ENCODE measurements at places on chromosomes 1 and 21. TPM values are rescaled to one million over a fixed set of nuclear protein-coding genes. Genes with fewer than 3 reads are reported as not detected.

Gene FMO3
- 0.31 TPM for polyA plus RNA-seq

Gene STRIP1
- polyA plus RNA-seq, result 56.8 TPM

GRCh38 chr1:43830802-43831201 is 102.8 kb upstream of the ARTN start:
- DNase-seq, result no peak

Gene PCBP3
- polyA plus RNA-seq, result 1.1 TPM

DNA sequence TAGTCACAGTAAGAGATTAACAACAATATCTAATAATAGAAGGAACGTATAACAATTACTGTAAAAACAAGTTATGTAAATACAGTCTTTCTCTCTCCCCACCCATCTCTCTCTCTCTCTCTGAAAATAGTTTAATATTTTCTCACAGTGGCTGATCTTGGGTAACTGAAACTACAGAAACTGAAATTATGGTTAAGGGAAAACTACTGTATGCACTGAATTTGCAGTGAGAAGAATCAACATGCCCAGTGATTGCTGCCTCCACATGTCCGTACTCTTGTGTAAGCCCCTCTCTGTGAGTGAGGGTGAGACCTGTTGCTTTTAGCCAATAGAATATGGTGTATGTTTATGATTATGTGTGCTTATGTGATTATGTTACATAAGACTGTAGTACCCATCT is 1.6 kb downstream of the KRTAP6-1 start:
- DNase-seq, result no peak

All from left renal cortex interstitium (tissue), 4 donors.